Left colon (tissue), 2 donors: ENCODE measurements at places on chromosomes 3 and 15.

DNA sequence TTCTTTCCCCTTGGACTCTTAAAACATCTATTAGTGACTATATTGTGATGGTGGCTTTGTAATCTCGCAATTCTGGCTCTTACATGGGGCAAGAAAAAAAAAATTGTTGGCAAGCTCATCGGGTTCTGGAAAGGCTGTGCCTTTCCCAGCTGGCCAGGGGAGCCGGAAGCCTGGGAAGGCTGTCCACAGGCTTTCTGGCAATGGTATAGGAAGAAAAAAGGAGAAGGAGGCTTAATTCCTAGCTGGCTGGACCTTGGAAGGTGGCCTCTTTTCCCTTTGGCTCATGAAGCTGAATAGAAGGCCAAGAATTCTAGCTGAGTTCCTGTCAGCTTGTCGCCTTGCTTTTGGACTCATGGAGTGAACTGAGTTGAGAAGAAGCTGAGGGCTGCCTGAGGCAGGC is 243.5 kb upstream of the SEMA6D start:
- DNase-seq: peak; percentile 25

DNA sequence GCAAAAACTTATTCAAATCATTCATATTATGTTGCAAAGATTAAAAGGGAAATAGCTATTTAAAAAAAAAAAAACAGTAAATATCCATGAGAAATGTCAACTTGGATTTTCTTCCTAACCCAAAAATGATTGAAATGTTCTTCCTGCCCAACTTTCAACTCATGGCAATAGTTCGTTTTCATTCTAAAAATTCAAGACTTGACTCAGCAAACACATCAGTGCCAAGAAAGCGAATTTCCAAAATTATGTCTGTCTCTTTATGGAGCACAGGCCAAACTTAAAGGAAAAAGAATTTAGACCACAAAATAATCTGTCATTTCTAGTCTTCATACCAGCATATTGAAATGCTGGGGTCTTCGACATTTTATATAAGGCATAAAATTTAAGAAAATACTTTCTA is 63.7 kb downstream of the MAGI1 start:
- no peak for DNase-seq

DNA sequence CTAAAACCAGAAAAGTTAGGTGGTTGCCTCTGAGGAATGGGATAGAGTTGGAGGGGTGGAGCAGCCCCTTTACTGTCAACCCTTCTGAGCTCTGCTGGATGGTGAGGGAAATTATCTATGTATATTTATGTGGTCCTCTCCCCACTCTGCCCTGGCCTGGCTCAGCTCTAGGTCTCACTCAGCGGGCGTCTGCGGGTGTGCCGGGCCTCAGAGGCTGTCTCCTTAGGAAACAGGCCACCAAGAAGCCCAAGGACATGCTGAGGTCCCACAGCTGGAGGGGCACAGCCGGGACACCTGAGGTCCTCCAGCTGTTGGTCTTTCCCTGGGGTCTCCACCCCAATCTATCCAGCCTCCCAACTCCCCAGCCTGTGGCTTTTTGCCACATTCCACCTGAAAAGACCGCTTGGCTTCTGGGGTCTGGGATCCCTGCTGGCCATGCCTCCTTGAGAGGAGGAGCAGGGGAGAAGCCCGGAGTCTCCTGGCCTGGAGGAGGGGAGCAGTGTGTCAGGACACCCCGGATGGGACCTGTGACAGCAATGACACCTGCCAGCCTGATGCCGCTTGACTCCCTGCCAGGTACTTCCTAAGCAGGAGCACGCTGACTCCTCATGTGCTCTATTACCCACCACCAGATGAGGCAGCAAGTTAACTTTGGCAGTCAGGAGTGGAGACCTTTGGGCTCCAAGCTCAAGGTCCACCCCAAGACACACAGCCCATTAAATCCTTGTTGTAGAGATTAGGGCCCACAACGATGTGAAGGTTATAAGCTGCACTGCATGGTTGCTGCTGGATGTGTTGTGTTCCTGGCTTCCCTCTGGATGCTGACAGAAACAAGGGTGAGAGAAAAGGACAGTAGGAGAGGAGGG is at the start of gene SLC28A1:
SLC28A1 (plus strand) TSS at position 747 of the 866 bp plus-strand sequence. CDS start 3,099 bp downstream, outside the sequence.
- no peak for DNase-seq

DNA sequence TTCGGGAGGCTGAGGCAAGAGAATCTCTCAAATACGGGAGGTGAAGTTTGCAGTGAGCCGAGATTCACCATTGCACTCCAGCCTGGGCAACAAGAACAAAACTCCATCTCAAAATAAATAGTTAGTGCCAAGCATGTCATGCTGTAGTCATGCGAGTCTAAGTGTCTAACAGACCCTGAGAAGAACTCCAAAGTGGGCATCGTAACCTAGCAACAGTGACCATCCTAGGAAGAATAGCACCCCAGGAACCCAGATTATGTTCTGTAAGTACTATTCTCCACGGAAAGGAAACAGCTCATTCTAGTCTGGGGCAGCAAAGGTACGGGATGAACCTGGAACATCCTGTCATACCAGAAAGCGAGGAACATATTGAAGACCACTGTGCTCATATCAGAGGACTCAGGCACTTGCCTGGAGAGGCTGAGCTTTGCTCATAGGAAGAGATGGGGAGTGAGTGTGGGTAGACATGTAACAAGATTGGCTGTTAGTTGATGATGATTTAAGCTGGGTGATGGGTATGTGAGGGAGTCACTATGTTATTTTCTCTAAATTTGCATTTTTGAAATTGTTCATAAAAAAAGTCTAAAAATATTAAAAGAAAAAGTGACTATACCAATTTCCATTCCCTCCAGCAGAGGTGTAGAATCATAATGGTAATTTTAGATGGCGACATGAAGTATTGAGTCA is 31.7 kb downstream of the BCL2L10 start:
- DNase-seq: no peak

- DNase-seq: no peak
These were observed 226.7 kb downstream of the PDZRN3 start for GRCh38 chr3:73398084-73398483.

DNA sequence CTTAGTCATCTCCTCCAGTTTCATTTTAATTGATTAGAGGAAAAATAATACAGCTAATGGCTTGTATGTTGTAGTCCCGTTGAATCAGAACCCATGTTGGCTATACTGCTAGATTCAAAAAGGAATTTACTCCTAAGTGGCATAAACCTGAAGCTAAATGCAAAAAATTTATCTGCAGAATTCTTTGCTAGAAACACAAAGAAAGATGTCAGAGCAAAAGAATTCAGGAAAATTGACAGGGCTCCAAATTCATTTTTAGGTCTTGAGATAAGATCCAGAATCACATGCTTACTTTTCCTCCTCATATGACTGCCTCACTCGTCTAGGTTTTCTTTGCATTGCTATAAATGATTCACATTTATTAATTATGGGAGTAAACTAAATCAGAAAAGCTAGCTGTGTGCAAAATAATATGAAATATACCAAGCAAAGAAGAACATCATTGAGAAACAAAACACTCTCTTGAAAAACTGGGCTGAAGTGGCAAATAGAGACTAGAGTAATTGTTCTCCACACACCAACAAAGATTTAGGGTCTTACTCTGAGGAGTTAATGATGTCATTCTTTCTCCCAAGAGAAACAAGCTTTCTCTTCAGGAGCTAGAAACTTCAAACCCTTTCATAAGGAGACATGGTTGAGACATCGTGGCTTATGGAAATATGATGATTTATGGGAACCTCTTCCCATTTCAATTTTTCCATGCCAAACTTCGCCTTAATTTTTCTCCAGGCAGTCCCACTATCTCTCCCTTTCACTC is 94.8 kb upstream of the FEZF2 start:
- no peak for DNase-seq

DNA sequence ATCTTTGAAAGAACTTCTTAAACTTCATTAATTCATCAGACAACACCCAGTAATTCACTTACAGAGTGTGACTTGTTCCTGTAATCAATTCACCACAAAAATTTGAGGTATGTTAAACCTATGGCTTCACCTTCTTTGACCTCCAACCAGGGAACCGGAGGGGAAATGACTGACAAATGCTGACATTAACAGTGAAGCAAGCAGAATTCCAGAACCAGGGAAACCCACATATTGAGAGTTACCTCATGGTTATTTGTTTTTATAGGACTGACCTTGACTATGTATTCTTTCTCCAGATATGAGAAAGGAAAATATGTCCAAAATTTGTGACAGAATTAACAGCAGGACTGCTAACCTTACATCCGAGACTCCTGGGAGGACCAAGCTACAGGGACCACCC is 2.7 kb downstream of the P3H2 start:
- DNase-seq: no peak

GRCh38 chr3:136584728-136585127 is 167.4 kb downstream of the STAG1 start:
- no peak for DNase-seq

- DNase-seq: no peak
These were observed 5.9 kb upstream of the ADGRG7 start for GRCh38 chr3:100603469-100603868.

- DNase-seq: no peak
These were observed 6.4 kb downstream of the BDH1 start for GRCh38 chr3:197549261-197549885.

DNA sequence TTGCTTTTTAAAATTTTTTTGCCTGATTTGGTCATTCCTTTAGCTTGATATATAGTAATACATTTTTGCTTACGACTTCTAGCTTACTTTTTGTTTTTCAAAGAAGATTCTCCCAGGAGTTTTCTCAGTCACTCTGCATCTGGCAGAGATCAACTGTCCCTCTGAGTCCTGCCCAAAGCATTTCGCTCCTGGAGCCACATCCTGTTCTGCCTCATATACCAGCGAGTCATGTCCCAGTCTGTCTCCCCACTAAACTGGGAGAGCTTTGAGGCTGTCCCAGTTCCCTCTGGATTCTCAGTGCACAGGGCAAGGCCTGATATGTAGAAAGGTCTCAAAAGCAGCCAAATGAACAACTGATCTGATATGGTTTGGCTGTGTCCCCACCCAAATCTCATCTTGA is 326.3 kb downstream of the ARRDC4 start:
- DNase-seq: no peak

GRCh38 chr3:134372396-134373270 is 1.6 kb downstream of the AMOTL2 start:
- no peak for DNase-seq

GRCh38 chr3:197222937-197223370 is 75.5 kb downstream of the DLG1 start:
- no peak for DNase-seq

DNA sequence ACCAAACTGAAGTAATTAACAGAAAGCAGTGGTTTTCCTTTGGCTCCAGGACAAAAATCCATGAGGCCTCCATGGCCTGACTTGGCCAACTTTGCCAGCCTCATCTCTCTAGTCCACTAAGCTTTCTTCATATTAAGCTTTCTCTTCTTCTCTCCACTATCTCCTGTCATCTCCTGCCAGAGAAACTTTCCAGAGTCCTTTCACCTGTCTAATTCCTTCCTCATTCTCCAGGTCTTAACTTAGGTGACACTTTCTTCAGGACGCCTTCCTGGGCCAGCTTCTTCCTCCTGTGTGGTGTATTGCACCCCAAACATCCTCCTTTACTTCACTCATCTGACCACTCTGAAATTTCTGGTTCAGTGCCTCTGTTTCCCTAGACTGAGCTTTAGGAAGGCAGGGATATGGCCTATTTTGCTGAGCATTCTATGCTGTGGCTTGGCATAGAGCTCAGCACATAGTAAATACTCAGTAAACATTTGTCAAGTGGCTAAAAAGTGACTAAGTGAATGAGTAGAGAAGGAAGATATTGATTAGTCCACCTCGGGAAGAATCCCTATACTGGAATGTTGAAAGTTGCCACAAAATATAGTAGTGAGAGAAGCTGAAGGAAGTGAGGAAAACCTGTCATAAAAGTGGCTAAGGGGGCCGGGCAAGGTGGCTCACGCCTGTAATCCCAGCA is 34.6 kb upstream of the IGF2BP2 start:
- no peak for DNase-seq

- DNase-seq: no peak
These were observed 128.8 kb upstream of the AADACL2 start for GRCh38 chr3:151604891-151605290.

- DNase-seq: no peak
These were observed 54.3 kb downstream of the NTRK3 start for GRCh38 chr15:88202231-88202630.

DNA sequence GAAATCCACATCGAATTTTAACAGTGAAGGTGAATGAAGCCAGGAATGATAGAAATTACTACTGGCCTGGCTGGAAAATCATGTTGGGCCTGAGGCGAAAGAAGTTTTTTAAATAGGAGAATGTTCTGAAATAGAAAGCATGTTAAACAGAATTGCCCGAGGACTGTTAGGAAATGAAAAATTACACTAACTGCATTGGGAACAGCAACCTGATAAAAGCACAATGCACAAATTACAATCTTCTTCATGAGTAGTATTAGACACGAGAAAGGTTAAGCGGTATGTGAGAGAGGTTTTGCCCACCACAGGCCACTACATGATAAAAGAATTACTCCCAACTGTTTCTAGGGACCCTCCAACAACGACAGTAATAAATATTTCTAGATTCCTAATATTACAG is 18.9 kb downstream of the GBE1 start:
- no peak for DNase-seq

DNA sequence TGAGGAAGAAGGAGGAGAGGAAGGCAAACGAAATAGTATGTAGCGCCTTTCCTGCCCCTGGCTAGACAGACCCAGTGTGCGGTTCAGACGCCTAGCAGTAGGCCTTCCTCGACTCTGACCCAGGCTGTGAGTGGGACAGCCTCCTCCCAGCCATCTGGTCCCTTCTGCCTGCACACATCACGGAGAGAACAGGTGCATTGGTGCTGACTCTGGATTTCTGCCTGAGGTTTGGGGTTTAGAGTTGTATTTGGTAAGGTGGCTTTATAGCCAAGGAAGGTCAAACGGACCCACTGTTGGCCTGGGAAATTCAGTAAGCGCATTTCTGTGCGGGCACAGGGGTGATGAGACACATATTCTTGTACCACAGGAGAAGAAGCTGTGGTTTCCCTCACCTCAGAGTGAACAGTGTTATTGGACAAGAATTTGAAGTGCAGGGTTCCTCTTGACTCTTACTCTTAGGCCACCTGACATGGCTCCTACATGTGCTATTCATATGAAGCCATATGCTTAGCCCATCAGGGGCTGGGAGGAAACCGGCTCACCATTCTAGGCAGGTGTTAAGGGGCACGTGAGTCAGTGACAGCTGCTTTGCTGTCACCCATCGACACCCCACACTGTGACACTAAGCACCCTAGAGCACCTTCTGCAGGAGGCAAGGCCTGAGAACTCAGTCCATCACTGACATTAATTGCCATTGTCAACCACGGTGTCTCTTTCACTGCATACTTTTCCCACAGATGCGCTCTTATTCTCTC is 143.3 kb downstream of the CHDH start:
- no peak for DNase-seq

- DNase-seq: no peak
These were observed 14.4 kb downstream of the CCDC32 start for GRCh38 chr15:40550341-40551037.

DNA sequence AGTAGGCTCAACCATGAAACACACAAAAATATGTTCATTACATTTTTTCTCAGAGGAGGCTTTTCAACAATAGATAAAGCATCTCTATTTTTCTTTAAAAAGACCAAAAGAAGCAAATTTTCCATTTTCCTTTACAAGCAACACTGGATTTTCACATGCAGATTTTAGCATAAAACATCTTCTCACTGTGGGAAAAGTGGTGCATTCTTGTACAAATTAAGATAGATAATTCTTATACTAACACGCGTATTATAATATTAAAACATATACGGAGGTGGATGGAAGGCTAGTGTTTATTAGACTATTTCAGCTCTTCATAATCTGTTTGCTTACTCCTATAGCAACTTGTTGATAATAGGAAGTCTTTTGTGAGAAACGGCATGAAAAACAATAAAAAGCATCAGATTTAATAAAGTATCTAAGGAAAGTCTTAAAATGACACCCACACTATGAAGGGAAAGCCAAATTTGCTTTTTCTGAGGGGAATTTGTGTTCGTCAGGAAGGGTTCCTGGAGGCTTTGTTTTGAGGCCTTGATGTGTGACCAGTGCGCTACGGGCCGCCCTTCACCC is 529.6 kb downstream of the SOX2 start:
- DNase-seq: no peak
